ELR (cell line): ENCODE measurements at places on chromosomes 2 and 18.

GRCh38 chr2:43736637-43737036, 37.2 kb upstream of the DYNC2LI1 start:
- DNase-seq = no peak

DNA sequence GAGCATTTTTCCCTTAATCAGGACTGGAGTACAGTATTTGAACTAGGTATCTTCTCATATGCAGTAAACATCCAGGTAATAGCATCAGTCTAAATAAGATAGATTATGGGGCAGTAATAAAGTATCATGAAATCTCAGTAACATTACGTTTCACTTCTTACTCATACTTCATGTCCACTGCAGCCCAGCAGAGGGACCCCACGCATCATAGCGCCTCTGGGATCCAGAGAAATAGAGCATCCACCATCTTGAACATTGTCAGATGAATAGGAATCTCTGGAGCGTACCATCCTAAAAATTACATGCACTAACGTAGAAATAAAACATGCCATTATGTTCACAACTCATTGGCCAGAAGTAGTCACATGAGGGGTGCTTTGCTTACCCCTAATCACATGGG, 499.0 kb downstream of the CPS1 start:
- peak; percentile 58 for DNase-seq

DNA sequence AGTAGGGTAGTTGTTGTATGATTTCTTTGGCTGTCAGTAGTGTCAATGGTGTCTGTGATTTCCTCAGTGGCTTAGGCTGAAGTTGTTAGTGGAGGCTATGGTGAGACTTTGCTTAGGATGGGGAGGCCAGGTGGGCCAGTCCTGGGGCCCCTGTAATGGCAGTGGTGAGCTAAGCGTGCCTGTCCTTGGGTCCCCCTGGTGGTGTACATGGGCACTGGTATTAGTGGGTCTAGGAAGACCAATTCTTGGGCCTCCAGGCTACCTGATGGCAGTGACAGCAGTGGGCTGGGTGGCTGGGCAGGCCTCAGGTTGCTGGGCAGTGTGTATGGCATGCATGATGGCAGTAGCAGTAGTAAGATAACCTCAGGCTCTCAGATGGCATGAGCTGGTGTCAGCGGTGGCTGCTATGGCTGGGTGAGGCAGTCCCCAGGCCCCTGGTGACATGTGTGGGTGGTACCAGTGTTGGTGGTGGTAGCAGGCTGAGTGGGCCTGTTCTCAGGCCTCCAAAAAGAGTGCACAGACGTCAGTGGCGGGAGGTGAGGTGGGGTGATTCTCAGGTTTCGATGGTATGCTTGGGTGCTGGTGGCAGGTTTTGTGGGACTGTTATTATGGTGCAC, 103.2 kb downstream of the KLHL14 start:
- no peak for DNase-seq

GRCh38 chr18:46260016-46260878, 156.1 kb downstream of the HAUS1 start:
- DNase-seq = peak; percentile 87

- peak; percentile 27 for DNase-seq
These were observed 577 bp upstream of the GLI2 start for GRCh38 chr2:120734930-120735651.

- peak; percentile 93 for DNase-seq
These were observed 154.6 kb downstream of the WDSUB1 start for GRCh38 chr2:159131914-159132281.

- no peak for DNase-seq
These were observed 4.4 kb upstream of the SEMA4C start for GRCh38 chr2:96874198-96874831.

DNA sequence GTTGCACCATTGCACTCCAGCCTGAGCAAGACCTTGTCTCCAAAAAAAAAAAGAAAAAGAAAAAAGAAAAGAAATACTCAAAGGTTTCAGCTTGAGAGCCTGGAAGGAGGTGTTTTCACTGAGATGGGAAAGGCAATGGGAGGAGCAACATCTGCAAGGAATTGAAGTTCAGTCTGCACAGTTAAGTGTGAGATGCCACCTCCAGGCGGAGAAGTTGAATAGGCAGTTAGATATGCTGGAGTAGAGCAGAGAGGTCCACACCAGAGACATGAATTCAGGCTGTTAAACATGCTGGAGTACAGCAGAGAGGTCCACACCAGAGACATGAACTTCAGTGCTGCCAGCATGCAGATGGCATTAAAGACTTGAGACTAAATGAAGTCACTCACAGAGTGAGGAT, 41.4 kb upstream of the DTNB start:
- peak; percentile 41 for DNase-seq

GRCh38 chr18:36757081-36757480, 71.7 kb downstream of the TPGS2 start:
- DNase-seq = peak; percentile 78

- DNase-seq = no peak
These were observed 18.6 kb downstream of the HIBCH start for GRCh38 chr2:190301032-190301431.

DNA sequence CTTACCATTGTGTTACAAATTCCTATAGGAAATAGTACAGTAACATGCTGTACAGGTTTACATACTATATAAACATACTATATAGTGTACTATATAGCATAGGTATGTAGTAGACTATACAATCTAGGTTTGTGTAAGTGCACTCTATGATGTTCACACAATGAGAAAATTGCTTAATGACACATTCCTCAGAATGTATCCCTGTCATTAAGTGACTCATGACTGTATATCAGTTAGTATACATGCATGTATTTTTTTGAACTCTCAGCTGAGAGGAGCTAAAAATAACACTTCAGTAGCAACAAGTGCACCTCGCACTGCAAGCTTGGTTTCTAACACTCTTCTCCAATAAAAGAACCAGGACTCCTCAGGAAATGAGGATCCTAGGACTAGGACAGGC, 19.5 kb upstream of the ASXL3 start:
- DNase-seq = no peak

DNA sequence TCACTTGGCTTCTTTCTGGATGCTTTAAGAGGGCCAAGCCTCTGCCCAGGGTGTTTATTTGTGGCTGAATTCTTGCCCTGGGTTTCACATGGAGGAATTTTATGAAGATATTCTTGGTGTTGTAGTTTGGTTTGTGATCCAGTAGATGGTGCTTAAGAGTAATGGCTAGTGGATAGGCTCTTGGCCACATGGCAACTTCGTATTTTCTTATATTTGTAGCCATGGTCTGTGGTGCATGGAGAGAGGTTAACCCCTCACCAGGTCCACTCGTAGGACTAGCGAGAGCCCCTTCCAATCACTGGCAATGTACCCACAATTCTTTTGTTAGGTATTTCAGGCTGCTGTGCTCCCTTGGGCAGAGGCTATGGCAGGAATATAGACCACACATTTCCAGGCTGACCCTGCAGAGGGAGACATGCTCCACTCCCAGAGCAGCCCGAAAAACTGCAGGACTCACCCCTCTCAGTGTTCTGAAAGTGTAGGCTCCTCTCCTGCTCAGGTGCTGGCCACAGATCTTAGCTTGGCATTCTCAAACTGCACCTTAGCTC, 582.1 kb upstream of the SETBP1 start:
- peak; percentile 3 for DNase-seq
